Hepatocyte (in vitro differentiated cells): ENCODE measurements at places on chromosomes 11 and 22. TPM values are rescaled to one million over a fixed set of nuclear protein-coding genes. Genes with fewer than 3 reads are reported as not detected.

Gene CBLIF
- polyA plus RNA-seq, result 45.2 and 46.7 TPM in 2 replicates

DNA sequence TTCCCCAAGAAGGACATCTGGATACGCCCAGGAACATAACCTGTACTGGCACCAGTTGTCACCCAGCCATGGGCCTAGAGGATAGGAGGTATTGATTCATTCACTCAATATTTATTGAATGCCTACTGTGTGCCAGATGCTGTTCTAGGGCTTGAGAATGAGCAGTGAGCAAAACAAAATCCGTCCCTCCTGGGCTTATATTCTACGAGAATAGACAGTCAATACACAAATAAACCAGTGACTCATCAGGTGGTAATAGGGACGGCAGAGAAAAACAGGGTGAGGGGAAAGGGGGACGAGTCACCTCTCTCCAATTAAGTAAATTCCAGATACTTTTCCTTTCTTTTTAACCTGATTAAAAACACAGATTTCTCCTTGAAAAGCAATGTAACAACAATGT is 103.5 kb downstream of the MICAL2 start:
- H3K27me3 ChIP-seq, result no peaks in the 10 kb centered on the region
- no peak overlapping the region for H3K4me3 ChIP-seq
- H3K4me1 ChIP-seq, result peaks cover 35% of the 10 kb centered on the region
- peak overlapping the region; percentile 62 for H3K27ac ChIP-seq
- no peaks in the 10 kb centered on the region for H3K36me3 ChIP-seq

GRCh38 chr11:117420143-117420485 is 92.5 kb downstream of the CEP164 start:
- H3K36me3 ChIP-seq, result no peaks in the 10 kb centered on the region
- no peak for DNase-seq
- H3K27ac ChIP-seq, result no peak overlapping the region
- no peaks in the 10 kb centered on the region for H3K27me3 ChIP-seq
- peaks cover 5% of the 10 kb centered on the region for H3K4me1 ChIP-seq
- no peak overlapping the region for H3K4me3 ChIP-seq

DNA sequence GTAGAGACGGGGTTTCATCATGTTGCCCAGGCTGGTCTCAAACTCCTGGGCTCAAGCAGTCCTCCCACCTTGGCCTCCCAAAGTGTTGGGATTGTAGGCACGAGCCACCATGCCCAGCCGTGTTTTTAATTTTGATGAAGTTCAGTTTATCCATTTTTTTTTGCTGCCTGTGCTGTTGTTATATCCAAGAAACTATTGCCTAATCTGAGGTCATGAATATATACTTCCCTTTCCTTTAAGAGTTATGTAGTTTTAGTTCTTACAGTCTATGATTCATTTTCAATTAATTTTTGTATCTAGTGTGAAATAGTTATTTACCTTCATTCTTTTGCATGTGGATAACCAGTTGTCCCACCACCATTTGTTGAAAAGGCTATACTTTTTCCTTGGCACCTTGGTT is 50.3 kb upstream of the SORL1-AS1 start:
- no peak for DNase-seq
- no peaks in the 10 kb centered on the region for H3K27me3 ChIP-seq
- no peaks in the 10 kb centered on the region for H3K36me3 ChIP-seq
- no peaks in the 10 kb centered on the region for H3K4me1 ChIP-seq

Gene OR51B4
- 0.17 TPM in 1 of 2 replicates, not detected in the other for polyA plus RNA-seq

DNA sequence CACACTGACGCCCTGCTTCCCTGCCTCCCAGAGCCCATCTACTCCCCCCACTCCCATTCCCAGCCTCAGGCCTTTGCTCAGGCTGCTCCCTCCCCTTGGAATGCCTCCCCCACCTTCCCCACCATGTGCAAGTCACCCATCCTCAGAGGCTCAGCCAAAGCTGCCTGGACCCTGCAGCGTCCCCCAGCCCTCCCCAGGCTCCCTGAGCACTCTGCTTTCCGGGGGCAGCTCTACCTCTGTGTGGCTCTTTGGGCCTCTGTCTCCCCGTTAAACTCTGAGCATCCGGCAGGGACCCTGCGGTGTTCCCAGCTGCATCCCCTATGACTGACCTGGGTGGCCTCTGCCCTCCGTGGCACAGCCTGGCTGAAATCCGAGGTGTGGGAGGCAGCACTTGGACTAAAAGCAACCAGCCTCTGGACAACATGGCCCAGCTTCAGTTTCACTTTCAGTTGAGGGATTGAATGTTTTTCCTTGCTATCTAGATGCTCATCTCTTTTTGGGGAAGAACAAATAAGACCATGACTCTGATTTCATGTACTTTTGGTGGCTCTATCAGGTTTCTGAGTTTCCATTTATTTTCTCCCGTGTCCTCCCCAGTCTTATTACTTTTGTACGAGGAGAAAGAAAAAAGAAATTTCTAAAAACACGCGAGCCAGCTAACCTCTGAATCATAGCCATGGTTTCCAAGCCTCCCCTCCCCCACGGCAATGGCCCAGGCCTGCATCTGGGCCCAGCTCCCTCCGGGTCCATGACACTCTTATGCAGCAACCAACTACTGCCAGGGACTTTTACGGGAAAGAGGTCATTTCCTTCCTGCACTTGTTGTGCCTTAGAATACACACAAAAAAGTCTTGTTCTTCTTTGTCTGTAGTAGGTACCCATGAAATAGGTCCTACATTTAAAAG is 3.8 kb downstream of the APOL3 start:
- H3K4me3 ChIP-seq, result no peak overlapping the region
- H3K27me3 ChIP-seq, result no peaks in the 10 kb centered on the region
- H3K27ac ChIP-seq, result peak overlapping the region; percentile 76
- DNase-seq, result peak; percentile 71
- no peaks in the 10 kb centered on the region for H3K36me3 ChIP-seq
- peaks cover 22% of the 10 kb centered on the region for H3K4me1 ChIP-seq

DNA sequence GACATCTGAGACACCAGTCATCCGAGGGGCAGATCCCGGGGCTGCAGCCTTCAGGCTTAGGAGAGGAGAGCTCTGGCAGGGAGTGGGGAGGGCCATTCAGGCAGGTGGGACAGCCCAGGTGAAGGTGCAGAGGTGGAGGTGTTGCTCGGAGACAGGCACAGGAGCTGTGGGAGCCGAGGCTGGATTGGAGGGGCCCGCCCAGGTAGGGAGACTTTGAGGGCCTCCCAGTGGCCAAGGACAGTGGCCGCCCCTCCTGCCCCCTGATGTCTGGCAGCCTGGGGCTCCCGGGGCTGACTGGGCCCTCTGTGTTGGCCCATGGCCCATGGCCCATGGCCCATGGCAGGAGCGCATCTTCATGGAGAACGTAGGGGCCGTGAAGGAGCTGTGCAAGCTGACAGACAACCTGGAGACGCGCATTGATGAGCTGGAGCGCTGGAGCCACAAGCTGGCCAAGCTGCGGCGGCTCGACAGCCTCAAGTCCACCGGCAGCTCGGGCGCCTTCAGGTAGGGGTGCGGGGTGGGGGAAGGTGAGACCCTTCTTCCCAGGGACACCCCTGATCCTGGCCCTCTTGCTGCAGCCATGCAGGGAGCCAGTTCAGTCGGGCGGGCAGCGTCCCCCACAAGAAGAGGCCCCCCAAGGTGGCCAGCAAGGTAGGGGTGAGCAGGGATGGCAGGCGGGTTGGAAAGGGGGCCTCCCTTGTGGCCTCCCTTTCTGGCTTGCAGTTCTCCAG is 13.3 kb downstream of the TMEM258 start:
- no peak overlapping the region for H3K27ac ChIP-seq
- H3K36me3 ChIP-seq, result no peaks in the 10 kb centered on the region
- no peaks in the 10 kb centered on the region for H3K4me1 ChIP-seq
- H3K27me3 ChIP-seq, result no peaks in the 10 kb centered on the region
- no peak overlapping the region for H3K4me3 ChIP-seq

Gene SCARF2
- polyA plus RNA-seq, result 35.2 and 39.0 TPM in 2 replicates

GRCh38 chr11:86422371-86422770 is 47.7 kb downstream of the CCDC81 start:
- H3K36me3 ChIP-seq, result no peaks in the 10 kb centered on the region
- DNase-seq, result no peak
- no peak overlapping the region for H3K4me3 ChIP-seq
- peaks cover 18% of the 10 kb centered on the region for H3K4me1 ChIP-seq
- H3K27me3 ChIP-seq, result no peaks in the 10 kb centered on the region
- H3K27ac ChIP-seq, result no peak overlapping the region

GRCh38 chr11:45168366-45169130 is 22.1 kb downstream of the PRDM11 start:
- no peak overlapping the region for H3K27ac ChIP-seq
- no peak for DNase-seq
- H3K4me3 ChIP-seq, result no peak overlapping the region
- no peaks in the 10 kb centered on the region for H3K4me1 ChIP-seq
- H3K27me3 ChIP-seq, result no peaks in the 10 kb centered on the region

DNA sequence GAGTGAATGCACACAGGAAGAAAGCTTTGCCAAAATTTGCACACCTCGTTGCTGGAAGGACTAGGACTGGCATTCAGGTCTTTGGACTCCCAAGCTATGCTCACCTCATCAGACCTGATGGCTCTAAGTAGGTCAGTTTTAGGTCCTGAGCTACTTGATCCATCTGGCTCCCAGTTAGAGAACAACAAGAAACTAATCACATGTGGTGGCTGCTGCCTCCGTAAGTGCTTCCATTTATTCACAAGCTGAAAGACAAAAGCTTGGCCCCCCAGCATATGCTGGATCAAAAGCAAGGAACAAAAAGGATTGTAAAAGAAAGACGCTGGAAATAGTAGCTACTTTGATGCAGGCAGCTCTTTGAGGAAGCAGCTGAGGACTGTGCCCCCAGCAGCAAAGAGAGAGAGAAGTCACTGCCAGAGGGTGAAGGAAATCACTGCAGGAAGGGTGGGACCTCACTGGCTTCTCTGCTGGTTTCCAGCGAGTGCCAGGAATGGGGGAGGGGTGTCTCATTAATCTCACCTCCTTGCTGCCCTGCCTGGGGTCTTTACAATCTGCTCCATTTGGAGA is 268.9 kb downstream of the KIRREL3 start:
- DNase-seq, result no peak
- no peaks in the 10 kb centered on the region for H3K4me1 ChIP-seq
- H3K27me3 ChIP-seq, result peaks cover 23% of the 10 kb centered on the region
- no peaks in the 10 kb centered on the region for H3K36me3 ChIP-seq

DNA sequence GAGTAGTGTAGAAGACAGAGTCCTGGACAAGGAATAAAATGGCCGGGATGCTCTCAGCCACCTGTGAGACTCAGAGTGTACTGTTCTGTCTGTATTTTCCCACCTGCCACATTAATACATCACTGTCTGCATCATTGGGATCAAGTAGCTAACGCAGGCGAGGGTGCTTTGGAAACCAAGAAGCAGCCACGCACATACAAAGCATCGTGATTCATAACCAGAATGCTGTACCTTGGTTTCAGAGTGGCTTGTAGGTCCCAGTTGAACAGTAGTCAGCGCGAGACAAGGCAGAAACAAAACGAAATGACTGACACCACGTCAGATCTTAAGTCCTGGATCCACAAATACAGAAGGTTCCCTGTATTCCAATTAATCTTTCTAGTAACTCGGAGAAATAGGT is 198.3 kb downstream of the GRIK4 start:
- H3K4me1 ChIP-seq, result peaks cover 9% of the 10 kb centered on the region
- no peak for DNase-seq
- no peak overlapping the region for H3K4me3 ChIP-seq
- H3K36me3 ChIP-seq, result no peaks in the 10 kb centered on the region
- H3K27me3 ChIP-seq, result no peaks in the 10 kb centered on the region

Gene ANO9
- 34.9 and 35.7 TPM in 2 replicates for polyA plus RNA-seq

DNA sequence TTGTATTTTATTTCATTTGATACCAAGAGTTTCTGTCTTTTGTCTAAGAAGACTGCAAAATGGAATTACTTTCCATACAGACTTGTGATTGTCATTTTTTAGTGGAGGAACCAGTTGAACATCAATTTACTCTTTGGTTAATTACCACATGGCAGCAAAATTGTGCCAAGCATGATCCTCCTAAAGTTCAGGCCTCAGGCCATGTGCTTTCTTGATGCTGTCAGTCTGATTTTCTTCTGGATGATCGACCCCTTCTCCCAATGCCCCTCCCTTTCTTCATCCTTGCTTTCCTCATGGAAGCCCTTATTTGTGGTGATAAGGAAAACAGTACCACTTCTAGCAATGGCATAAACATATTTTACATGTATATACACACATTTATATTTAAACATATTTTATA is 76.2 kb downstream of the SVIP start:
- no peak overlapping the region for H3K27ac ChIP-seq
- no peaks in the 10 kb centered on the region for H3K27me3 ChIP-seq
- H3K4me3 ChIP-seq, result no peak overlapping the region

DNA sequence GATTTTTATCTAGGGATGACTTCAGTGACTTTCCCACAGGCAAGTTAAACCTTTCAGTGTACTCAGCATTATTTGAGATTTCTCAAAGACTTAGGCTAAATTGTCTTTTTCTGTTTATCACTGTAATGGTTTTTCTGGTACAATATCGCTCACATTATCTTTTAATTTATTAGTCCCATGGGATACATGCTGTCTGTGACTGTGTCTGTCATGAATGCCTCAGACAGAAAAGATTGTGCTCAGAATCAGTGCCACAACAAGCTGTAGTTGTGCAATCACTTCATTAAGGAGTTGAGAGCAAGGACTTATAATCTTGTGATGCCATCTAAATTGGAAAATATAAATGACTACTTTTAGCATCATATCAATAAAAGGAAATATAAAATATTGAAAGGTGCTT is 2374.2 kb upstream of the RAG2 start:
- no peak overlapping the region for H3K27ac ChIP-seq
- H3K36me3 ChIP-seq, result no peaks in the 10 kb centered on the region
- H3K4me1 ChIP-seq, result no peaks in the 10 kb centered on the region
- H3K4me3 ChIP-seq, result no peak overlapping the region
- no peaks in the 10 kb centered on the region for H3K27me3 ChIP-seq

DNA sequence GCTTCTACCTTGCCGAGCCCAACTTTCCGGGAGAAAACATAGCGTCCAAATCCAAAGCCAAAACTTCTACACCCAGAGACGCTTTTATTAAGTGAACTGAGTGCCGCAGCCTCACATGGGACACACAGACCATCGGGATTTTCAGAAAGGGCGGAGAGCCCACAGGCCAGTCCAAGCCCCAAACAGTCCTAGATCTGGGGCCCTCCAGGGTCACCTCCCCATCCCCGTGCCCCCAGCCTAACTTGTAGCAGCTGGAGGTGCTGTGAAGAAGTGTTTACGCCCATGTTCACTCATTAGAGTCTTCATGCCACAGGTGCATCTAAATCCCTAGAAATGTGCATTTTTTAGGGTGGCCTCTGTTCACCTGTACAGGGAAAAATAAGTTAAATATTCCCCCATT is 14.1 kb upstream of the ADORA2A start:
- H3K27me3 ChIP-seq, result no peaks in the 10 kb centered on the region
- no peaks in the 10 kb centered on the region for H3K36me3 ChIP-seq
- DNase-seq, result no peak

Gene MRGPRX4
- polyA plus RNA-seq, result not detected in 2 replicates
